ENCODE measurements at places on chromosomes 16 and 17. TPM values are rescaled to one million over a fixed set of nuclear protein-coding genes. Genes with fewer than 3 reads are reported as not detected.

DNA sequence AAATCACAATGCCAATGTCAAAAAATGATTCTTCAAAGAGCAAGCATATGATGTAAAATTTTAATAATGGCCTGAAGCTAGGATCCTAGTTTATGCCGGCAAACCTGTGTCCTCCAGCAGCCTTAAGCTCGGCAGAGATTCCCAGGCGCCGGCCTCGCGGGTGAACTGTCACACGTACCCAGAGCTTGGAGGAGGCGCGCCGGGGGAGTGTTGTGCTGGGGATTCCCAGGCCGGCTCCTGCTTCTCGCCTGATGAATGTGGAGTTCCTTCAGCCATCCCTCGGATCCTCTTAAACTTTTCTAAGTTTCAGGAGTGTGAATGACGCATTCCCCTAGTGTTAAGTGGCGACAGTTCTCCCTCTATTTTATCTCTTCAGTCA lies 19.1 kb upstream of the NTN1 start:
- no peak for DNase-seq

DNA sequence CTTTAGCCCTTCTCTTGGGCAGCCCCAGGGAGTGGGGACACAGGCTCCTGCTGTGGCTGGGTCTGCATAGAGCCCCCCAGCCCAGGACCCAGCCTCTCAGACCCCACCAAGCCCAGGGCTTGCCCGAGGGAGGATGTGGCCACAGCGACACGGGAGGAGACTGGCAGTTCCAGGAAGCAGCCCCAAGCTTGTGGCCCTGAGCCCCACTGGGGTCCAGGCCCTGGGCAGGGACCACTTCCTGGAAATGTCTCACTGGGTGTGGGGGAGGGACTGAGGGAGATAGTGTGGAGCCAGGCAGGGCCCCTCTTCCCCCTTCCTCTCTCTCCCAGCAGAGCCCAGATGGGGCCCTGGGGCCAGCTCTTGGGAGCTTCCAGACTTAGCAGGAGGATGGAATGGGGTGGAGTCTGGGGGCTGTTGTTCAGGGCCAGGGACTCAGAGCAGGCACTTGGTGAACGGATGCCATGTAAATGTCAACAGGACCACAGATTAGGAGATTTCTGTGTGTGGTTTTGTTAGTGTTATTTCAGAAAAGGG lies 35.3 kb downstream of the ADGRG5 start:
- DNase-seq: no peak

- DNase-seq: no peak
Measured at GRCh38 chr17:66692421-66692690, 142.6 kb upstream of the CACNG5 start.

GRCh38 chr16:50099957-50100648 lies 34.3 kb downstream of the HEATR3 start:
- DNase-seq: no peak

GRCh38 chr17:56806949-56807348 lies 26.8 kb downstream of the C17orf67 start:
- DNase-seq: no peak

DNA sequence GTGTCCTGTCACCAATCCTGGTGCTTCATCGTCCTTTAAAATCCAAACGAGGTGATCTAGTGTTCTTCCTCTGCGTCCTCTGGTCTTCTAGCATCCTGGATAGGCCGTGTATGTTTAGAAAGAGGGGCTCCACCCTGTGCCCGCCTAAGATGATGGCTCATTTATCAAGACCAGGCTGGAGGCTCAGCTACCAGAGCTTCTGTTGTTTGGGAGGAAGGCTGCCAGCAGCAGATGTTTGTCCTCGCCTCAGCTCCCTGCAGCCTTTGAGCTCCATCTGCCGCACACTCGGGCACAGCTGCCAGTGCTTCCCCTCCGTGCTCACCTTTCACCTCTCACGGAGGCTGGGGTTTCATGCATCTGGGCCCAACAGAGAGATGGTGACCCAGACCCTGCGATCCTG lies 954.7 kb upstream of the RBFOX1 start:
- DNase-seq: no peak

The CACNB1 gene
- 7.1 TPM for total RNA-seq

The NFATC2IP gene
- total RNA-seq: 18.4 TPM
